ENCODE measurements at places on chromosomes 4 and X. TPM values are rescaled to one million over a fixed set of nuclear protein-coding genes. Genes with fewer than 3 reads are reported as not detected.

GRCh38 chr4:186554539-186554913 is 841 bp downstream of the MTNR1A start:
- H3K27me3 ChIP-seq, result peaks cover 56% of the 10 kb centered on the region
- no peaks in the 10 kb centered on the region for H3K36me3 ChIP-seq
- H3K4me3 ChIP-seq, result peak overlapping the region; percentile 34
- DNase-seq, result no peak
- peaks cover 16% of the 10 kb centered on the region for H3K4me1 ChIP-seq

BTK gene
- 4.6 TPM for total RNA-seq

CXorf49 gene
- not detected for total RNA-seq

DNA sequence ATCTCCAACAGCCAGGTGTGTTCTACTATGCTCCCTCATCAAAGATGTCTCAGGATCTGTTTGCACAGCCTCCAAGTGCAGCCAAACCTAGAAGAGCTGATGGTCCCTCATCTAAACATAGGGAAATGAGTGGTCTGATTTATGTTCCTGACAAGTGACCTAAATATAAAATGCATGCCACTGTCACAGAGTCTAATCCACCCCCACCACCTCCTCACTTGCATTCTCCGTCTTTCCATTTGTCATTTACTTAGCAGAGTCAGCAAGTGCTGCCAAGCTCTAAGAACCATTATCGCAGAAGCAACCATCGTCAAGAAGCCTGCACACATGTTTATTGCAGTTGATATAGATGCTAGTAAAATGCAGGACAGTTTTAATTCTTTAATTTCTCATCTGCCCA is 33.1 kb upstream of the VCX3A start:
- DNase-seq, result no peak
- no peak overlapping the region for H3K27ac ChIP-seq
- H3K4me3 ChIP-seq, result no peak overlapping the region
- no peaks in the 10 kb centered on the region for H3K36me3 ChIP-seq
- no peaks in the 10 kb centered on the region for H3K27me3 ChIP-seq

GRCh38 chr4:102504941-102505340 is 3.8 kb downstream of the NFKB1 start:
- H3K27me3 ChIP-seq, result no peaks in the 10 kb centered on the region
- H3K4me1 ChIP-seq, result peaks cover 33% of the 10 kb centered on the region
- H3K4me3 ChIP-seq, result no peak overlapping the region
- no peaks in the 10 kb centered on the region for H3K36me3 ChIP-seq
- DNase-seq, result no peak

VCX gene
- not detected for total RNA-seq

- no peaks in the 10 kb centered on the region for H3K27me3 ChIP-seq
- no peak for DNase-seq
- H3K27ac ChIP-seq, result no peak overlapping the region
Observed at GRCh38 chr4:26083987-26084386, 170.0 kb downstream of the SMIM20 start.

Data from esophagus muscularis mucosa (tissue), 4 donors.